ENCODE measurements at places on chromosomes 1 and 21. TPM values are rescaled to one million over a fixed set of nuclear protein-coding genes. Genes with fewer than 3 reads are reported as not detected.

The OR14A16 gene
- not detected for total RNA-seq

The ADORA3 gene
- total RNA-seq: 0.52 TPM

The CELA2B gene
- total RNA-seq: 1.6 TPM

The SUSD4 gene
- 4.7 TPM for total RNA-seq

The EPHA8 gene
- total RNA-seq: not detected

The AGT gene
- 10.4 TPM for total RNA-seq

The MYBPHL gene
- under 0.01 TPM for total RNA-seq

The C1orf167 gene
- total RNA-seq: 6.8 TPM

The LORICRIN gene
- not detected for total RNA-seq

The LDLRAD1 gene
- total RNA-seq: not detected

The FAAH gene
- total RNA-seq: 13.6 TPM

The HUNK gene
- 3.1 TPM for total RNA-seq

The ASCL5 gene
- not detected for total RNA-seq

The MKNK1 gene
- total RNA-seq: 20.4 TPM

The VTCN1 gene
- not detected for total RNA-seq

The SYPL2 gene
- 38.6 TPM for total RNA-seq

The CIART gene
- total RNA-seq: 2.1 TPM

The SLAMF9 gene
- not detected for total RNA-seq

The LCE3B gene
- total RNA-seq: not detected

The HECTD3 gene
- 8.9 TPM for total RNA-seq
